ENCODE measurements at places on chromosomes 1 and 21. TPM values are rescaled to one million over a fixed set of nuclear protein-coding genes. Genes with fewer than 3 reads are reported as not detected.

GRCh38 chr1:115074839-115075534 is 14.3 kb downstream of the TSPAN2 start:
- no peaks in the 10 kb centered on the region for H3K36me3 ChIP-seq
- H3K27ac ChIP-seq: no peak overlapping the region
- no peaks in the 10 kb centered on the region for H3K27me3 ChIP-seq
- DNase-seq: no peak
- H3K4me3 ChIP-seq: no peak overlapping the region

DNA sequence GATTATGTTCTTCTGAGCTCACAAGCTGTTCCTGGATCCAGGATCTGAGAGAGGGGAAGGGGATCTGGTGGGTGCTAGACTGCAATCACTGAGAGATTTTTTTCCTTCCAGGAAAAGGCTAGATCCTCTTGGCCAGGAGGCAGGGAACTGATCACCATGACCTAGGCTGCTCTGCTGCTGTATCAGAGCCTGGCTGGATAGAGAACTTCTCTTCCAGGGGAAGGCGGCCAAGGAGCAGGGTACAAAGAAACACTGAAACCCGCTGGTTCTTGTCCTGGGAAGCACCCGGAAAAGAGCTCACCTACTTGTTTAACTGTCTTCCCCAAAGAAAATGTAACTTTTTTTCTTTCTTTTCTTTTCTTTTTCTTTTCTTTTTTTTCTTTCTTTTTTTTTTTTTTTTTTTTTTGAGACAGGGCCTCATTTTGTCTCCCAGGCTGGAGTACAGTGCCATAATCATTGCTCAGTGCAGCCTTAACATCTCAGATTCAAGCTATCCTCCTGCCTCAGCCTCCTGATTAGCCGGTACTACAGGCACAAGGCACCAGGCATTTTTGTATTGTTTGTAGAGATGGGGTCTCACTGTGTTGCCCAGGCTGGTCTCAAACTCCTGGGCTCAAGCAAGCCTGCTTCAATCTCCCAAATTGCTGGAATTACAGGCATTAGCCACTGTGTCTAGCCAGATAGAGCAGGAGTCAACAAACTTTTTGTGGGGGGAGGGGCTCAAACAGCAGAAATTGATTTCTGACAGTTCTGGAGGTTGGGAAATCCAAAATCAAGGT is 12.4 kb upstream of the RPS6KA1 start:
- no peak overlapping the region for H3K27ac ChIP-seq
- no peaks in the 10 kb centered on the region for H3K27me3 ChIP-seq
- H3K4me1 ChIP-seq: no peaks in the 10 kb centered on the region
- no peak for DNase-seq
- no peak overlapping the region for H3K4me3 ChIP-seq

- no peak for DNase-seq
- no peak overlapping the region for H3K27ac ChIP-seq
- peaks cover 13% of the 10 kb centered on the region for H3K4me1 ChIP-seq
- H3K36me3 ChIP-seq: peaks cover 6% of the 10 kb centered on the region
Measured at GRCh38 chr1:205111354-205111753, 10.4 kb downstream of the RBBP5 start.

DNA sequence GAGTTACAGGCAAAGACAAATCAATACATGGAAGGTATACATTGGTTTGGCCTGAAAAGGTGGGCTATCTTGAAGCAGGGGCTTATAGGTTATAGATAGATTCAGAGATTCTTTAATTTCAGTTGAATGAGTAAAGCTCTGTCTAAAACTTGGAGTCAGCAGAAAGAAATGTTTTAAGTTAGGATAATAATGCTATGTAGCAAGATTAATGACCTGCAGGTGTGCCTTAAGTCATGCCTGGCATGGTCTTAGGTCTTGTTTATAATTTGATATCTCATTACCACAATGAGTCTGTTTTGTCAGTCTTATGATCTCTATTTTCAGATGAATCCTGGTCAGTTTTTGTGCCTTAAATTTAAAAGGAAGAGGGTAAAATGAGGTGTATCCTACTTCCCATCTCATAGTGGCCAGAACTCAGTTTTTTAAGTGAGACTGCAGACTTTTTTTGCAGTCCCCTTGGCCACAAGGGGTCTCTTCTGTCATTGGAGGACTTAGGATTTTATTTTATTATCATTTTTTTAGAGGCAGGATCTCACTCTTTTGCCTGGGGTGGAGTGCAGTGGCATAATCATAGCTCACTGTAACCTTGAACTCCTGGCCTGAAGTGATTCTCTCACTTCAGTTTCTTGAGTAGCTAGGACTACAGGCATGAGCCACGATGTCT is 21.3 kb upstream of the PGBD2 start:
- no peaks in the 10 kb centered on the region for H3K4me1 ChIP-seq
- peaks cover 1% of the 10 kb centered on the region for H3K27me3 ChIP-seq
- H3K27ac ChIP-seq: no peak overlapping the region
- no peak for DNase-seq

GRCh38 chr1:54883349-54884102 is 3.5 kb downstream of the DHCR24 start:
- DNase-seq: no peak
- peaks cover 47% of the 10 kb centered on the region for H3K4me1 ChIP-seq
- no peak overlapping the region for H3K4me3 ChIP-seq
- no peaks in the 10 kb centered on the region for H3K27me3 ChIP-seq
- no peak overlapping the region for H3K27ac ChIP-seq
- H3K36me3 ChIP-seq: peaks cover 53% of the 10 kb centered on the region

GRCh38 chr21:15841856-15842564 is 112.2 kb downstream of the USP25 start:
- H3K27ac ChIP-seq: no peak overlapping the region
- no peaks in the 10 kb centered on the region for H3K4me1 ChIP-seq
- H3K36me3 ChIP-seq: peaks cover 3% of the 10 kb centered on the region

- no peak overlapping the region for H3K27ac ChIP-seq
- H3K27me3 ChIP-seq: peaks cover 8% of the 10 kb centered on the region
- no peaks in the 10 kb centered on the region for H3K4me1 ChIP-seq
- H3K4me3 ChIP-seq: no peak overlapping the region
Measured at GRCh38 chr1:110498270-110498669, 20.7 kb downstream of the KCNA10 start.

- H3K27ac ChIP-seq: no peak overlapping the region
- no peaks in the 10 kb centered on the region for H3K4me1 ChIP-seq
- DNase-seq: peak; percentile 74
- no peaks in the 10 kb centered on the region for H3K27me3 ChIP-seq
- no peak overlapping the region for H3K4me3 ChIP-seq
Measured at GRCh38 chr1:180178511-180179161, 24.0 kb downstream of the QSOX1 start.

DNA sequence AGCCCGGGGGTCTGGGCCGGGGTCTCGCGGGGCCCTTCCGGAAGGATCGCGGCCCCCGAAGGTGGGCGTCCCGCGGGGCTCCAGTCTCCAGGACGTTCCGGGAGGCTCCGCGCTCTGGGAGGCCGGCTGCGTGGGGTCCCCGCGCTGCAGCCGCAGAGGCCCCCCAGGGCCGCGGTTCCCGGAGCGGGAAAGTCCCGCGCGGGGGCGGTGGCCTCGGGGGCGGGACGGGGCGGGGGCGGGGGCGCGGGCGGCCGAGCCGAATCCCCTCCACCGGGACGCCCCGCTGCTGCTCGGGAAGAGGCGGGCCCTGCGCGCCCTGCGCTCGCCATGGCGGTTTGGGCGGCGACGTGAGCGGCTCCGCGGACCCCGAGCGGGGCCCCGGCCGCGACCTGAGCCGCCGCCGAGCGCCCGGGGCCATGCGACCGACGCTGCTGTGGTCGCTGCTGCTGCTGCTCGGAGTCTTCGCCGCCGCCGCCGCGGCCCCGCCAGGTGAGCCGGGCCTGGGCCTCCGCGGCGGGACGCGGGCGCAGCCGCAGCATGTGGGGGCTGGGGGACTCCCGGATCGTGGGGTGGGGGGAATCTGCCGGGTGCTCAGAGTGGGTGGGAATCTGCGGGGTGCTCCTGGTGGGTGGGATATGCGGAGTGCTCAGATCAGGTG is at the start of gene IFNGR2:
TSS of gene IFNGR2 (plus strand) at position 286 of the 658 bp plus-strand sequence. CDS start at position 417, 131 bp downstream.
- H3K4me3 ChIP-seq: peak within 1 kb of the TSS; percentile 90
- peak within 1 kb of the TSS; percentile 81 for H3K27ac ChIP-seq
- peak; percentile 40 for DNase-seq
- H3K27me3 ChIP-seq: peaks cover 16% of the 10 kb centered on the region
- peaks cover 8% of the 10 kb centered on the region for H3K36me3 ChIP-seq

- no peak overlapping the region for H3K27ac ChIP-seq
- DNase-seq: no peak
- H3K36me3 ChIP-seq: no peaks in the 10 kb centered on the region
- H3K4me1 ChIP-seq: peaks cover 23% of the 10 kb centered on the region
Measured at GRCh38 chr1:6967431-6968111, 182.3 kb downstream of the CAMTA1 start.

- no peaks in the 10 kb centered on the region for H3K36me3 ChIP-seq
- no peaks in the 10 kb centered on the region for H3K4me1 ChIP-seq
- no peak overlapping the region for H3K27ac ChIP-seq
- H3K27me3 ChIP-seq: no peaks in the 10 kb centered on the region
Measured at GRCh38 chr1:219040291-219040690, 133.4 kb upstream of the LYPLAL1 start.

DNA sequence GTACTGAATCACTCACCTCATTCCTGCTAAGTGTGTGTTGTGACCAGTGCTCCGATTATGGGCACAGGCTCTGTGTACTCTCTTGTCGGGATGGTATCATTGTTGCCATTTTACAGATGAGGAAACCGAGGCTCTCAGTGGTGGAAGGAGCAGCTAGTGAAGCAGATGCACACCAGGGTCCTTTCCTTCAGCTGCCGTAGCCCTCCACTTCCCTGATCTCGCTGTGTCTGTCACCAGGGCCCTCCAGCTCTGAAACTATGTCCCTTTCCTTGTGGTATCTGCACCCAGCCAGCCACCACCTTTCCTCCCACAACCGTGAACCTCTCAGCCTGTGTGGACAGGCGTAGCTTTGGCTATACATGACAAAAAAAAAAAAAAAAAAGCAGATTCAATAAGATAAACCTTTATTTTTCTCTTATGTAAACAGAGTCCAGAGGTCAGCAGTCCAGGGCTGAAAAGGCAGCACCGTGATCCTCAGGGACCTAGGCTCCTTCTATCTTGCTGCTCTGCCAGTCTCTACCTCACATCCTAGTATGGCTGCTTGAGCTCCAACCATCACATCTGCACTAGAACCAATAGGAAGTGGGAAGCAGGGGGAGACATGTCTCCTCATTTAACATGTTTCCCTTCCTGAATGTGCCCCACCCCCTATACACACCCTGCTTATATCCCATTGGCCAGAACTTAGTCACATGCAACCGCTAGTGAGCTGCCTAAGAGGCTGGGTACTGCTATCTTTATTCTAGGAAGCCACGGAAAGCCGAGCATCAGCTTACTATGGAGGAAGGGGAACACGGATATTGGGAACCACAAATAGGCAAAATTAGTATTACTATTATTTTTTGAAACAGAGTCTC is 44.3 kb downstream of the TMEM51 start:
- no peak overlapping the region for H3K27ac ChIP-seq
- H3K27me3 ChIP-seq: no peaks in the 10 kb centered on the region
- no peaks in the 10 kb centered on the region for H3K4me1 ChIP-seq

Gene TTC22
- 5.3 TPM for total RNA-seq

Gene SUCO
- total RNA-seq: 18.8 TPM

Gene ACTL8
- total RNA-seq: not detected

Gene CYP4B1
- total RNA-seq: not detected

Gene PTPRF
- total RNA-seq: 2.8 TPM

Data from activated CD4-positive, alpha-beta memory T cell treated with anti-CD3 and anti-CD28 coated beads for 36 hours (primary cell).